Cardiac muscle cell (in vitro differentiated cells and primary cell): ENCODE measurements at places on chromosomes 1 and 21. TPM values are rescaled to one million over a fixed set of nuclear protein-coding genes. Genes with fewer than 3 reads are reported as not detected.
A peak's percentile ranks its signal among the peaks of the same experiment; 100 is the strongest.

DNA sequence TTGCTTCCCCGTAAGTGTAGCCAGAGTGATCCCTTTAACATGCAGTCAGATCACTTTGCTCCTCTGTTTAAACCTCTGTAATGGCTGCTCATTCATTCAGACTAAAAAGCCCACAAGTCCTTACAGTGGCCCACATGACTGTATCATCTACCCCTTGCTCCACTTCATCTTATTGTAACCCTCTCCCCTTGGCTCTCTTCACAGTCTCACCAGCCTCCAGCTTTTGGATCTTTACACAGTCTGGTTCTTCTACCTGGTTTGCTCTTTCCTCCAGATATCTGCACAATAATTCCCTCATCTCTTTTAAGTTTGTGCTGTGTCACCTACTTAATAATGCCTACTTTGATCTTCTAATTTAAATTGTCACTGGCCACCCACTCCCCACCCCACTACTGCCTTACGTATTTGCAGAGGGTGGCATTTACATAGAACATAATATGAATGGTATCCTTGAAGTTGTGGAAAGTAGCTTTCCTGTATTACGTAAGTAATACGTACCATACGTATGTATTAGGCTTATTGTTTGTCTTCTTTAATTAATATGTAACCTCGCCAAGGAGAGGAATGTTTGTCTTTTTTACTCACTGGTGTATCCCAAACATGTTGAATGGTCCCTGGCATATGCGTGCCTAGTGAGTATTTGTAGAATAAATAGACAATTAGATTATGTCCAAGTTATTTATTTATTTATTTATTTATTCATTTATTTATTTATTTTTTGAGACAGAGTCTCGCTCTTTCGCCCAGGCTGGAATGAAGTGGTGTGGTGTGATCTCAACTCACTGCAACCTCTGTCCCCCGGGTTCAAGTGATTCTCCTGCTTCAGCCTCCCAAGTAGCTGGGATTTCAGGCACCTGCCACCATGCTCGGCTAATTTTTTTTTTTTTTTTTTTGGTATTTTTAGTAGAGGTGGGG, 48.6 kb downstream of the TSNAX start:
- no peak for DNase-seq

DNA sequence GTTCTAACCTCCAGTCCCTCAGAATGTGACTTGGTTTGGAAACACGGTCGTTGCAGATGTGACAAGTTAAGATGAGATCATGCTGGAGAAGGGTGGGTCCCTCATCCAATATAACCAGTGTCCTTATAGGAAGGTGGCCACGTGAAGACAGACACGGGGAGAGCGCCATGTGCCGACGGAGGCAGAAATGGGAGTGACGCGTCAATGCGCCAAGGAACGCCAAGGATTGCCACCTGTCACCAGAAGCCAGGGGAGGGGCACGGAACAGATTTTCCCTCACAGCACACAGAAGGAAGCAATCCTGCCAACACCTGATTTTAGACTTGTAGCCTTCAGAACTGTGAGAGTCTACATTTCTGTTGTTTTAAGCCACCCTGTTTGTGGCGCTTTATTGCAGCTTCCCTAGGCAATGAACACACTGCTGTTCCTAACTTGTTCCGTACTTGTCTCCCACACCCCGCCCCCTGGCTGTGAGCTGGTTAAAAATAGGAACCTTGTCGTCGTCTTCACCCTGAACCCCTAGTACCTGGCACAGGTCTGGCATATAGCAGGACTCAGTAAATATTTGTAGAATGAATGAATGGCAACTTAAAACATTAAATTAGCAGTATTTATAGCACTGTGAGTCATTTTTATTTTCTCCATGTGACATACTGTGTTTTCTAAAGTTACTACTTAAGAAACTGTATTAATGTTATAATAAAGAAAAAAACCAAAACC, 14.2 kb downstream of the RIMS3 start:
- peak; percentile 48 for DNase-seq

DNA sequence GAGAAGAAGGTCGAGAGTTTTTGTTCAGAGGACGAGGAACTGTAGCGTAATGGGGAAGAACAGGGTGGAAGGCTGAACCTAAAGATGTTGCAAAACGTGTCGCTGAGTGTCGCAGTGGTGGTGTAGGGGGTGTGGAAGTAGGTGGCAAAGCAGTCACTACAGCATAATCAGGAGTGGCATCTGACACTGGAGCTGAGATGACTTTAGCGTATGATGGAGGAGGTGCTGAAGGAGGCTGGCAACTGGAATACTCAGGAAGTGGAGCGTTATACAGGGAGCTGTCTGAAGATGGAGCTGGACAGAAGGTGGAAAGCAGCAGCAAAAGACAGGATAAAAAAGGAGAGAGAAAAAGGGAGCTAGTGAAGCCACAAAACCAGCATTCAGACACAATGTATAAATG, 89.9 kb upstream of the LBR start:
- no peak for DNase-seq

Gene PDPN
- 13.8 and 22.8 TPM in 2 replicates for total RNA-seq

- no peak for DNase-seq
Observed at GRCh38 chr1:175503538-175503937, 239.9 kb downstream of the TNR start.

- DNase-seq, result no peak
Observed at GRCh38 chr1:198664068-198664788, 25.4 kb downstream of the PTPRC start.

Gene GSTM5
- 0.21 TPM in 1 of 2 replicates, not detected in the other for total RNA-seq

DNA sequence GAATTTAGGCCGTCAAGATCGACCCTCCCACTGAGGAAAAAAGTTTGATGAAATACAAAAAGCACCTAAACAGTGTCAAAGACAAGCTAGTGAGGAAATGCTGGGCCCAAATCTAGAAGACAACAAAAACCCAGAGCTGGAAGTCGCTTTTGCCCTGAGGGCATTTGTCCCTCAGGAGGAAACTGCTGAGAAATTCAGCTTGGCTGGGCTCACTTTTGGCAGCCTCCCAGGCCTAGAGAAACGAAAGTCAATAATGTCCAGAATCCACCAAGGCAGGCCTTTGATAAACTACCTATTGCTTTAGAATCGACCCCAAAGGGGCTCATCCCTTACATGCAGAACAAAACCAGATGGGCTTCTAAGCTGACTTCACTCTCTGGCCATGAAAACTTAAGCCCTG, 38.9 kb downstream of the SYT2 start:
- no peak for DNase-seq

Gene B3GALT5
- 1.4 and 2.0 TPM in 2 replicates for total RNA-seq

Gene RYR2
- total RNA-seq, result 87.1 and 155 TPM in 2 replicates

DNA sequence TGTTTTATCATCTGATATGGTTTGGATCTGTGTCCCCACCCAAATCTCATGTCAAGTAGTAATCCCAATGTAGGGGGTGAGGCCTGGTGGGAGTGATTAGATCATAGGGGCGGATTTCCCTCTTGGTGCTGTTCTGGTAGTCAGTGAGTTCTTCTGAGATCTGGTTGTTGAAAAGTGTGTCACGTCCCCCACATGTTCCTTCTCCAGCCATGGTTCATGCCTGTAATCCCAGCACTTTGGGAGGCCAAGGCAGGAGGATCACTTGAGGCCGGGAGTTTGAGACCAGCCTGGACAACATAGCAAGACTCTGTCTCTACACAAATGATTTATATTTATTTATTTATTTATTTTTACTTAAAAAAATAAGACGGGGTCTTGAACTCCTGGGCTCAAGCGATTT, 30.8 kb upstream of the EDARADD start:
- DNase-seq, result no peak

DNA sequence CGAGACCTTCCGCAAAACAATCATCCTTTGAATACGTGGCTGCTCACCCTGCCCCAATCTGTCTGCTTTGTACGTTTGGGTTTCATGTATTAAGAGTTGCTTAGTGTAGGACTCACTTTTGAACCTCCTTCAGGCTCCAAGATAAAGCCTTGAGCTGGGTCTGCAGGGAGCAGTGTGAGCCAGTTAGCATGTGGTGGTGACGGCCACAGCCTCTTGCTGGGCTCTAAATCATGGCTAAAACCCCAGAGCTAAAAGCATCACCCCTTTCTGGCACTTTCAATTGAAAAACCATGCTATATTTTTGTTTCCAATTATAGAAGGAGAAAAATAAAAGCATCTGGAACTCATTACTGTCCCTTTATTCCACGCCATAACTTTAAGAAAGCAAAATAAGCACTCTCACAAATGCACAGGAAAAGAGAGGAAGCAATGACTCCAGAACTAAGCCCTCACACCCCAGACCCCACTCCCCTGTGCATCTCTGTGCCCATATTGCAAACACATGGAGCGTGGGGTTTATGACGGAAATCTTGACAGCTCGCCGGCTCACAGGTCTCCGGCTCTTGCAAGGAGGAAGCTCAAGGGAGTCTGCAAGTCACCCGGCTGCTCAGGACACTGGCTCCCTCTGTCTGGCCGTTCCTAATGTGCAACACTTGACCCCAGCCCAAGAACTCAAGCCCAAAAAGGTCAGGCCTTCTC, 135.5 kb downstream of the MIS18A start:
- no peak for DNase-seq

Gene BNIPL
- total RNA-seq, result 0.66 and 1.3 TPM in 2 replicates

DNA sequence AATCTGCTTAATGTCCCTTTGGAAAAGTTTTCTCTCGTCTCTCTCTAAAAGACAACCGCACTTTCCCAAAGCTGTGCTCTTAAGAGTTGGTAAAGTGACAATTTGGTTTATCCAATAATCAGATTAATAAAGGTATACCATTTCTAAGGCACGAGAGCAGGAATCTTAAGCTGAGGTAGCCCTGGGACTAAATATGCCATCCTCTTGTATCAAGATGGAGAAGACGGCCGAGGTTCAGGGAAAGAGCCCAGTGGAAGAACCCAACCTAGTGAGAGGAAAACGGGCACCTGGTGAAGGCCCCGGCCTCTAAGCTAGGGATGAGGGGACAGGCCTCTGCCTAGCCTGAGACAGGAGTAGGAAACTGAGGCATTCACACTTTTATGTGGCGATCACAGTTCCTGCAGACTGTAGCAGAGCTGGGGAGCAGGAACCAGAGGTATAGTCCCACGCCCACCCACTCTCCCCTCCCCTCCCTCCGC, 334 bp upstream of the SARS1 start:
- no peak for DNase-seq

Gene OR2L13
- total RNA-seq, result not detected in 2 replicates

DNA sequence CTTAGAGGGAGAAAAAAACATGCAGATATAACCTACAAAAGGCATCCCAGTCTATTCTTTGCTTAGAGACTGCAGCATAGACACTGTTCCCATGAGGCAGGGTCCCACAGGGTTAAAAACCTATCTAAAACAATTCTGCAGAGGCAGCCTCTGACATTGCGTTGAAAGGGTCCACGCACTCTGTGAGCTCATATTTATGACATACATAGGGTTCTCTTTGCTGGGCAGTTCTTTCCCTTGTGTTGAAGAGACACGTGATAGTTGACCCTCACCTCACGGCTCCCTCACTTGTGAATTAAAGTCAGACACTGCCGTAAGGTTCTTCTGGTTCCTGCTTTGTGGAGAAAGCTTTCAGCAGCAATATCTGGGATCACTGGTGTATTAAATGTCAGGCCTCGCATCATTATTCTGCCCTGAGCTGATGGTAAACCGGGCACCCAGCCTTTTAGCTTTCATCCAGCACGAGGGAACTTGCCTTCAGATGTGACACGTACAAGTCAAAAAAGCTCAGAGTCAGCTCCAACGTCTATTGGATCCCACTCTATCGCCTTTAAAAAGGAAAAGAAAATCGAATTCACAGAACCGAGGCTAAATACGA, 52.8 kb upstream of the HNRNPU start:
- DNase-seq, result peak; percentile 1

- DNase-seq, result no peak
Observed at GRCh38 chr1:115327270-115327669, 10.8 kb downstream of the NGF start.

DNA sequence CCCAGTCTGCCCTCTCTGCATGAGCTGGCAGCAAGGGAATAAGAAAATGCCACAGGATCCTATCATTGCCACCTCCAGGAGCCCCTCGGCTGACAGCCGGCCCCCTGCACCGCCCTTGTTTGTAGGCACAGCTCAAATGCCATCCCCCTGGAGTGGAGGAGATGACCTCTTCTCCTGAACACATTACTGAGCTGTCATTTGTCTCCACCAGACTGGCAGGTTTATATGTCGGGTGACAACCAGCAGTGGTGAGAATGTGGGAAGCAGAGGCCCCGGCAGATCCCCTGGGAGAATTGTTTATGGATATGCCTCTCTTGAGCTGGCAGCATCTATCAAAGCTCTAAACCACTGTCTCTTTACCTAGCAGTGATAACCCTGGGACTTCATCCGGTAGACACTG, 135.4 kb upstream of the FMN2 start:
- DNase-seq, result no peak

DNA sequence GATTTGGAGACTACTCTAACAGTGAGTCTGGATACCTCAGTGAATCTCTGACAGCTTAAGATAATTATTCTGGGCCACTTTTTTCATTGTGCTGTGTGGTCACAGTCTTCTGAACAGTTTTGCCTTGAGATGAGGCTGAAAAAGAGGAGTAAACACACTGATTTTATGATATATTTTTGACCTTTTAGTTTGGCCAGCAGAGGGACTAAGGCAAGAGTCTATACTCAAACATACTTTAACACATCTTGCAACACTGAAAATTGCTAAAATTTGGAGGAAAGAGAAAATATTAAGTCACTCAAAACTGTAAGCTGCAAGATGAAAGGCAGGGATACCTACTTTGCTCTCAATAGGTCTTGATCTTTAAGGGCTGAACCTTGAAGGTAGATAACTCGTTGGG, 182.7 kb downstream of the KCNT2 start:
- DNase-seq, result no peak

- no peak for DNase-seq
Observed at GRCh38 chr1:243354511-243355153, 98.8 kb downstream of the SDCCAG8 start.

DNA sequence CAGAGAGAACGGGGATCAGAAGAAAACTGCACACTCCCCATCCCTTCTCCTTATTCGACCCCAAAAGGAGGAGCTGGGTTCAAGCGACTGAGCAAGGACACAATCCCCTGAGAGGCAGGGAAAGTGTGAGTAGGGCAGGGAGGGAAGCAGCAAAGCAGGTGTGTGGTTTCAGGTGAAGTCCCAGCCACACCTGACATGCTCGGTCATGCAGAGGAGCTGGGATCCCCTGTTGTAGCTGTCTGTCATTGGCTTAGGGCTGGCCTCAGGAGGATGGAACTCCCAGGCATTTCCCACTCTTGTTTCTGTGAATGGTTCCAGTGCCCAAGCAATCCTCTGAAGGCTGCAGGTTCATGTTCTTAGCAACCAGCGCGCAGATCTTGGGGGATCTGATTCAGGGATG, 150.7 kb downstream of the DSCAM start:
- no peak for DNase-seq

GRCh38 chr1:43206600-43207228, 34.6 kb downstream of the CFAP57 start:
- peak; percentile 97 for DNase-seq

DNA sequence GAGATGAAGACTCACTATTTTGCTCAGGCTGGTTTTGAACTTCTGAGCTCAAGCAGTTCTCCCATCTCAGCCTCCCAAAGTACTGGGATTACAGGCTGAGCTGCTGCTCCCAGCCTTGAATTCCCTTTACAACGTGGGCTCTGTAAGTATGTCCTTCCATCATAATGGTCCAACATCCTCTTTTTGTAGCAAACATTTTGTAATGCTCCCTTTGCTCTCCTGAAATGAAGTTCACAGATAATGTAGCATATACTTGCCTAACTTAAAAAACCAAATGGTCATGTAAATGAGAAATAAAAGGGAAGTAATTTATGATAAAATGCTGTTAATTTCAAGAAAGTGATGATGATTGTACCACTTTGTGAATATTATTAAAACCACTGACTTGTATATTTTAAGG, 30.5 kb upstream of the THEM4 start:
- DNase-seq, result no peak

- peak; percentile 94 for DNase-seq
Observed at GRCh38 chr21:45820171-45821091, 161.1 kb upstream of the COL6A1 start.

Gene SAMD13
- 1.7 and 2.5 TPM in 2 replicates for total RNA-seq
